ENCODE measurements at places on chromosomes 4 and X. TPM values are rescaled to one million over a fixed set of nuclear protein-coding genes. Genes with fewer than 3 reads are reported as not detected.

The CCKAR gene
- not detected for total RNA-seq

The TRO gene
- total RNA-seq: 4.1 TPM

The FGFBP1 gene
- not detected for total RNA-seq

The RBMX gene
- total RNA-seq: 296 TPM

The CTAG2 gene
- not detected for total RNA-seq

The NDST3 gene
- not detected for total RNA-seq

The NHSL2 gene
- 0.69 TPM for total RNA-seq

The MGST2 gene
- 8.2 TPM for total RNA-seq

The USP17L24 gene
- not detected for total RNA-seq

The TMEM35A gene
- 0.26 TPM for total RNA-seq

The GPC3 gene
- total RNA-seq: 0.41 TPM

The RBMX2 gene
- 34.4 TPM for total RNA-seq

The TRIM60 gene
- not detected for total RNA-seq

The ATOH1 gene
- not detected for total RNA-seq

The FHIP1A gene
- 0.22 TPM for total RNA-seq

The KLHL13 gene
- total RNA-seq: 1.3 TPM

The NUDT10 gene
- 2.0 TPM for total RNA-seq
